ENCODE measurements at places on chromosomes 6 and 20. TPM values are rescaled to one million over a fixed set of nuclear protein-coding genes. Genes with fewer than 3 reads are reported as not detected.

DNA sequence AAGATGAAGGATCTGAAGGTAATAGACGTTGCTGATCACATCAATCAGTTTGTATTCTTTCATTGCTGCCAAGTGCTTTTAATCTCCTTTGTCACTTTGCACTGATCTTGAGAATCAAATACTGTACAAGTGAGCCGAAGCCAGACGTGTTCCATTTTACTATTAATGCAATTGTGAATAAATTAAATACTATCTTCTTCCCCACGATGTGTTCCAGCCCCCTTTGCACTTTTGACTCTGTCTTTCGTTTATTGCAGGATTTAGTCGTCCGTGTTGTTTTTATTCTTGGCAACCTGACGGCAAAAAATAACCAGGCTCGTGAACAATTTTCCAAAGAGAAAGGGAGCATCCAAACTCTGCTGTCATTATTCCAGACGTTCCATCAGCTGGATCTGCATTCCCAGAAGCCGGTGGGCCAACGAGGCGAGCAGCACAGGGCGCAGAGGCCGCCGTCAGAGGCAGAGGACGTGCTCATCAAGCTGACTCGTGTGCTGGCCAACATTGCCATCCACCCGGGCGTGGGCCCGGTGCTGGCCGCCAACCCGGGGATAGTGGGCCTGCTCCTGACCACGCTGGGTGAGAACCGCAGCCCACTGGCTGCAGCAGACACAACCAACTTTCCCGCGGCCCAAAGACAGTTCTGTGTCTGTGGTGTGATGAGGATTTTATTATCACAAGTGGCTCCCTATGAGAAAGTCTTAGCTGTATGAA, 104.7 kb downstream of the ARMC2 start:
- peaks cover 15% of the 10 kb centered on the region for H3K4me1 ChIP-seq
- H3K4me3 ChIP-seq: no peak overlapping the region
- H3K27ac ChIP-seq: no peak overlapping the region
- H3K36me3 ChIP-seq: no peaks in the 10 kb centered on the region

TFAP2D gene
- total RNA-seq: not detected

CD93 gene
- 1.1 TPM for total RNA-seq

SLC2A10 gene
- total RNA-seq: not detected

Data from CD4-positive, alpha-beta T cell (primary cell).